ENCODE measurements at places on chromosomes 2 and 18. TPM values are rescaled to one million over a fixed set of nuclear protein-coding genes. Genes with fewer than 3 reads are reported as not detected.

DNA sequence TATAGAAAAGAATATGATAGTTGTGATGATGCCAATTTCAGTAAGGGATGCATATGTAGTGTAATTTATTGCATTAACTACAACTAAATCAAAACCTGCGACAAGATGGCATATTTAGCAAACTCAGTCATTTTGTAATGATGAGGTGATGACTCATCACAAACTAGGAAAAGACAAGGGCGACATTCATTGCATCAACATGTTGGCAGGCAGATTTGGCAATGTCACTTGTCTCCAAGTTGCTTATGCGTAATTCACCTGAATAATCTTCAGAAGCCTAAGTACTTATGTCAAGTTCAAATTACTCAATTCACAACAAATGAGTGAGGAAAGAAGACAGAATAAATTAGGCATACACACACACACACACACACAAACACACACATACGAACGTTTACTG, 273.2 kb upstream of the RGPD4 start:
- DNase-seq, result no peak

- no peak for DNase-seq
Measured at GRCh38 chr2:220320326-220320725, 692.9 kb downstream of the SLC4A3 start.

GRCh38 chr18:79583984-79584401, 95.6 kb upstream of the CTDP1 start:
- DNase-seq, result no peak

- DNase-seq, result no peak
Measured at GRCh38 chr2:176317623-176318065, 48.4 kb downstream of the MTX2 start.

GRCh38 chr18:43789234-43790000, 512.1 kb upstream of the SYT4 start:
- DNase-seq, result no peak

DNA sequence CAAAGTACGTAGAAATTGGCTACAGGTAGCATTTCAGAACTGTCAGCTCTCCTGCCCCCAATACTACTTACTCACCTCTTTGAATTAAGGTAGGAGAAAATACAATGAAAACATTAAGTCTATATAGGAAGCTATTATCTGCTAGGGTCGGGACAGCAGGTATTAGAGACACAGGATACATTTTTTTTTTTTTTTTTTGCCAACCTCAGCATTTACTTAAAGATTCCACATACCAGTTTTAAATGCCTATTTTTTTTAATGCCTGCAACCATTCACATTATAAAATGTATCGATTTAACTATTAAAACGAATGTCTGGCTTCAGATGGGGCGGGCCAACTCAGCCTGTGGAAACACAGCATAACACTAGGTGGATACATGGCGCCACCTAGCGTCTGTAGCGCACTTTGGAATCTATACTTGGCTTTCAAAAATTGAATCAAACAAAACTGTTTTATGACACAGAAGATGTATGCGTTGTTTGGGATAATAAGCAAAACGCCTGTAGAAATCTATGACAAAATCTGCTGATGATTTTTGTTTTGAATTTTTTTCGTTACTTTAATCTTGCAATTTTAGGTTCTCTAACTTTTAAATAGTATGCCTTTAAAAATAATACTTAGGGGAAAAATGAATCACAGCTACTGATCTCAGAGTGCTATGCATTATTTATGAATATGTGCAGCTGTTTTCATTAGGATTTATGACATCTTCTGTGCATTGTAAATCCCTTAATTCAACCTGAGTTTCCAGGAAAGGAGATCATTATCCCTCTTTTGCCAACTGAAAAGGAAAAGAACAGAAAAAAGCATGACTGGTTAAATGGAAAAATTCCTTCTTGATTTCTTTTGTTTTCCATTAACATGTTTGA, 261.0 kb downstream of the NYAP2 start:
- DNase-seq, result no peak

DNA sequence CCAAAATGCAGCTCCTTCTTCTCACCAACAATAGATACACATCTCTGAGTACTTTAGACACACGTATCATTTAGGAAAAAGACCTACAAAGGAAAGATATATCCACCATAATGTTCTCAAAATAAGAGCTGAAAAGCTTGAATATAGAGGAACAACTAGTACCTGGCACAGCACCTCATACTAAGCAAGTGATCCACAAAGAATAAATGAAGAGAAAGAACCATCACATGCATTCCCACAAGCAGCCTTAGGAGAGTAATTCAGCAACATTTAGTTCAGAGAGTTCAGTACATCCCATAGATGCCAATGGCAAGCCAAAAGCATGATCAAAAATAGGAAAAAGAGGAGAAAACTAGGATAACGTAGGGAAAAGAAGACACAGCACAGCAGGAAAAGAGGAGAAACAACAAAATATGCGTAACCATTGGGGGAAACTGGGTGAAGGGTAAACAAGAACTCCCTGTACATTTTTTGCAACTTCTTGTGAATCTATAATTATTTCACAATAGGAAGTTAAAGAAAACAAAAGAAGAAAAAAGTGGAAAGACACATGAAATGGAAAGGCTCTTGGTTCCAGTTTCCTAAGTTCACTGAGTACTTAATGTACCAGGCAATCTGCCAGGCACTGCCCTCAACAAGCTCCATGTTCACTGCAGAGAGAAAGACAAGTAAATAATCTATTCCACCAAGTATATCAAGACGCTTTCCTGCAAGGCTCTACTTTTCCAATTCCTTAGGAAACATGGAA, 22.3 kb downstream of the CLASP1 start:
- DNase-seq, result no peak

Gene PASK
- polyA plus RNA-seq, result 17.5 TPM

Gene MROH2A
- polyA plus RNA-seq, result 0.13 TPM

Gene ADAM23
- 8.5 TPM for polyA plus RNA-seq

Gene TAF4B
- polyA plus RNA-seq, result 3.8 TPM

Gene GPR75
- 3.9 TPM for polyA plus RNA-seq
